ENCODE measurements at places on chromosomes 13 and 19. TPM values are rescaled to one million over a fixed set of nuclear protein-coding genes. Genes with fewer than 3 reads are reported as not detected.

The NOVA2 gene
- not detected for total RNA-seq

The ADGRE3 gene
- not detected for total RNA-seq

The DOHH gene
- total RNA-seq = 18.5 TPM

The ZNF813 gene
- total RNA-seq = 8.0 TPM

The FUT2 gene
- 46.3 TPM for total RNA-seq

The CYP2S1 gene
- 19.5 TPM for total RNA-seq

The CRYL1 gene
- 19.0 TPM for total RNA-seq

The PRRG2 gene
- total RNA-seq = 7.9 TPM

The INAFM1 gene
- total RNA-seq = 2.1 TPM

The ZNF541 gene
- under 0.01 TPM for total RNA-seq

The DIAPH3 gene
- 0.68 TPM for total RNA-seq

The MRPL57 gene
- total RNA-seq = 29.7 TPM

The FCAR gene
- not detected for total RNA-seq

The CCDC70 gene
- not detected for total RNA-seq

The PLIN4 gene
- 2.4 TPM for total RNA-seq

The IGFL1 gene
- under 0.01 TPM for total RNA-seq

The DNAJC15 gene
- total RNA-seq = 10.6 TPM

Data from nasal cavity respiratory epithelium epithelial cell of viscerocranial mucosa (primary cell).